Stomach (tissue), 19 donors: ENCODE measurements at places on chromosomes 16 and 17.

DNA sequence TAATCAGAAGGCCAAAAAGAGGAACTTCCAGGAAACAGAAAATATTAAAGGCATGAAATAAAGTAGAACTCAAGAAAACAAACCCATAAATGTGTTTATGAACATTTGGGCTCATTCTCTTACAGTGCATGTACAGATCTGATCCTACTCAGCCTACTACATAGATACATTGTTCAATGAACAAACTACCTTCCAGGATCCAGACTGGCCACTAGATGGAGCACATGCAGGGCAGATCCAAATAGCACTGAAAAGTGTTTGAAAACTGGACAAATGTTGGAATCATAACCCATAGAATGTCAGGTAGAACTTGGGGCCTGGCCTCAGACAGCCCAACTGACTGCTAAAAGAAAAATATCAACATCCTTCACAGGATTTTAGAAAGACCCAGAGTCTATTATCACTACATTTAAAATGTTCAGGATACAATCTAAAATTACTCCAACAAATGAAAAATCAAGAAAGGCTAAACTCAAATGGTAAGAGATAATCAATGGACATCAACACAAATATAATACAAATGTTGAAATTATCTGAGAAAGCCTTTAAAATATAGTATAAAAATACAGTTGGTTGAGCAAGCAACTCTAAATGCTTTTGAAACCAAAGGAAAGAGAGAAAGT, 122.4 kb upstream of the NUDT7 start:
- DNase-seq, result peak; percentile 58

GRCh38 chr17:40558890-40559563, 6.2 kb downstream of the CCR7 start:
- DNase-seq, result peak; percentile 5

DNA sequence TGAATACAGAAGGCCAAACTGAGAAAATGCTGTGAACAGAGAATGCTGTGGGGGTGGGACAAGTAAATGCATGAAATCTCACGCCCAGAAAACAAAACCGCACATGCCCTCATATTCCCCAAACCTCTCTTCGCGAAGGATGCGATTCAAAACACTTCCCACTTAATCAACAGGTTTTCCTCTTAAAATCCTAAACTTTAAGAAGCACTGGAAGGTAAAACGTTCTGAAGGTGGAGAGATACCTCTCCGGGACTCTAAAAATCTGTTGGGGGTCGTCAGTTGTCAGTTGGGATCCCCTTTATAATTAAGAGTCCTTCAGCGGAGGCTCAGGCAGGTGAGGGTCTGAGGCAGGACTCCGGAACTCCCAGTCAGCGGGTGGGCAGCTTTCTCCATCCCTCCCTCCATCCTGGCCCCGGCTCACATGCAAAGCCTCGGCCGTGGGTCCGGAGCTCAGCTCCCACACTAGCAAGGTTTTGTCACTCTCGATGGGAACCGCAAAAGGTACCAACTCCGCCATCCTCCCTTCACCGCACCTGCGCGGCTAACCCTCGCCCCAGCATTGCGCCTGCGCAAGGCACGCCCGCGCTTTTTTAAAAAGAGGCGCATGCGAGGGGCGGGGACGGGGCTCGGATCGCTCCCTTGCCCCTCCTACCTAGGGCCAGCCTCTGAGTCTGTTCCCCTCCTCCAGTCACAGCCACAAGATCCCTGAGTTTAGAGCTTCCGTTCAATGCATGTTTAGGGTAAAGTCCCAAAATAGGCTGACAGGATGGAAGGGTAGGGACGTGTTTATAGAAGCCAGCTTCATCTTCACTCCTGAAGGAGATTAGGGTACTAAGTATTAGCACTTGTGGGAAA, at the start of gene RDM1:
RDM1 (minus strand) TSS at position 563 of the 855 bp plus-strand sequence; CDS start at position 517, 46 bp downstream.
- DNase-seq, result peak; percentile 56

DNA sequence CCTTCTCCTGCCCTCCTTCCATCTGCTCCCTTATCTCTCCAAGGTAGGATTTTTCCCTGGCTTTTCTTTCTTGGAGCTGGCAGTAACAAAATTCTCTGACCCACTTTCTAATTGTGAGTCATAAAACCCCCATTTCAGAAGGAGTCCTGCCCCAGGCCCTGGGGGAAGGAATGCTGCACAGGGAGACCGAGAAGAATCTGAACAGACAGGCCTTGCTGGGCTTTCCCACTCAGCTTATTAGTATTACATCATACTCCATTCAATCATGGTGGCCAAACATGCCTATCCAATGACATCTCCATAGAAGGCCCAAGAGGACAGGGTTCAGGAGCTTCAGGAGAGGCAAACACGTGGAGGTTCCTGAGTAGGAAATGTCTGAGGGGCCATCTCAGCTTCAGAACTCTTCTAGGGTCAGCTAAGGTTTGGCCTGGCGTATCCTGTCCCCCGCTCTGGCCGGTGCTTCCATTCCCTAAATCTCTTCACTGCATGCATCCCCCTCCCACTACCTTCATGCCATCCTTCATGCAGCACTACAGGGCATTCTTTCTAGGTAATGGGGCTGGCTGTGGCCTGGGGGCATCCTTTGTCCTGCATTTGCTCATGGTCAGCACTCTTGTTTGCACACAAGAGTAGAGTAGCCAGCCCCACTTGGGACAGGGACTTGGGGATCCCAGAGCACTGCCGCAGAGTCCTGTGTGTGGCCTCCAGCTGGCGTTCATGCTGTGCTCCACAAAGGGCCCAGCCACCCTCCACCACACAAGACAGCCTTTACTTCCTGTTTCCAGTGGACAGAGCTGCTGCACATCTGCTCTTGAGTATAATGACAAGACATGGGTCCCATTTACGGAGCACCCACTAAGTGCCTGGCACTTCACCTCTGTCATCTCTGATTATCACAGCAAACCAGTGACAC, 8.2 kb downstream of the SLC6A2 start:
- DNase-seq, result no peak

DNA sequence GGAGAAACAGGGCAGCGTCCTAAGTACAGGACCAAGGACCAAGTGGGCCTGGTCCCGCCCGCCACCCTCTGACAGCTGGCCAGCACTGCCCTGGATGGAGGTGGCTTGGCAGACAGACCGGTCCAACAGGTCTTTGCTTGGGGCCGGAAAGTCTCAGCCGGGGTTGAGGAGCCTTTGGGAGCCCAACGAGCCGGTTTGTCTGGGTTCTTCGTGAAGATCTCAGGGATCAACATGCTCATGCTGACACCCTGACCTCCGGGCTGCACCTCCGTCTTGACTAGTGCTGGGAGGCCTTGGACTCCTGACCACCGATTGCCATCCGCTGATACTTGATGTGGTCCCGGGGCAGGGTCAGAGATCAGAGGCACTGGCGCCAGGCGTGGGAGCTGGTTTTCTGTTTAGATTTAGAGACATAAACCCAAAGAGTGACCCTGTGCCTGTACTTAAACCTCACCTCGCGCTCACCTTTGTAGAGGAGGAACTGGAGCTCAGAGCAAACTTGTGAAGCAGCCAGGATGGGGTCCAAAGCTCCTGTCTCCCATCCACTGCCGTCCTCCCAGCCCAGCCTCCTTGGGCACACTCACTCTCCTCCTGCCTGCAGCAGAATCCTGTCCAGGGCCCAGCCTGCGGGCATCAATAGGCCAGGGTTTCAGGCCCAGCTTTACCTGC, 92.1 kb upstream of the GSE1 start:
- DNase-seq, result peak; percentile 97

GRCh38 chr17:10369239-10369638, 3.6 kb downstream of the MYH13 start:
- no peak for DNase-seq

DNA sequence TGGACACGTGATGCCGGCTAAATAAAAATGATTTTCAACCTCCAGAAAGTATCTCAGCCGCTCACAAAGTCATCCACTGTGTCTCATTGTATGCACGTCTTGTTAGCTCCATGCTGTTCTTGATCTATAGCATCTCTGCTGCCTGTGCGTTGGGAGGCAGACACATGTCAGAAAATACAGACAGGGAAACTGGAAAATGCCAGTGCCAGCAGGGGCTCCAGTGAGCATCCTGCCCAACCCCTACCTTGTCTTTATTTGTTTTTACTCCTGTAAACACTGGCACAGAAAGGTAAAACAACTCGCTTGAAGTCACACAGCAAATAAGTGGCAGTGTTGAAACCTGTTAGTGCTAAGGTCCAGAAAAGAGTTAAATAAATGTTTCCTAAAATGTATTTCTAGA, 208.1 kb upstream of the ASIC2 start:
- DNase-seq, result no peak

DNA sequence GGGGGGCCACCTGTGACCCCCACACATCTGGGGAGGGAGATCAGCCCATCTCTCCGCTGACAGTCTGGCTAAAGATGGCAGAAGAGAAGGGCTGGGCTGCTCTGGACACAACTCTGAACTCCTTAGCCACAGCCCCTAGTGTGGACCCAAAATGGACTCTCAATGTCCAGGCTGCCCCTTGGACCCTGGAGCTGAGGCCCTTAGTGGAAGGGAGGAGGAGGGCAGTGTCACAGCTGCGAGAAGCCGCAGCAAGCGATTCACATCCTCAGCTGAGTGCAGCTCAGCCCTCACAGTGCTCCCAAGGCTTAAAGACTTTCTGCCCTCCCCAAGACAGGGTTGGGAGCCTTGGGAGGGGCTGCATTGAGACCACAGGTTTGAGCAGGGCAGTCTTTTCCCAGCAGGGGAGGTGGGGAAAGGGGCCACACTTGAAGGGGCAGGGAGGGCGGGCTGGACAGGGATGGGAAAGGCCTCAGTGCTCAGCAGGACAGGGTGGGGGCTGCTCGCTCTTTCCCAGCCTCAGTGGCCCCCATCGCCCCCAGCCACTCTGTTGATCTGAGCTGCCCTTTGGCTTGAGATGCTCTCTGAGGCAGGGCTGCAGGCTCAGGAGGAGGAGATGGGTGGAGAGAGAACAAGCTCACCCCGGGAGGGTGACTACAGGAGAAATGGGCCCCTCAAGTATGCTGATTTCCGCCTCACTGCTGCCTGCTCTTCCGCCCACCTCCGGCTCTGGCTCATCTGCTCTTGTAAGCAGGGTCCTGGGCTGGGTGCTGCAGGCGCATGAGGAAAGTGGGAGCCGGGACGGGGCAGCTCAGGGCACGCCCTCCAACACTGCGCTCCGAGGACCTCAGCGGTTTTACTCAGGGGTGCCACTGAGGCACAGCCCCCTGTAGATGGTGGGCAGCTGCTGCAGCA, 50.9 kb upstream of the MTSS2 start:
- no peak for DNase-seq

GRCh38 chr17:81867991-81868673, 3.0 kb downstream of the ARHGDIA start:
- no peak for DNase-seq

DNA sequence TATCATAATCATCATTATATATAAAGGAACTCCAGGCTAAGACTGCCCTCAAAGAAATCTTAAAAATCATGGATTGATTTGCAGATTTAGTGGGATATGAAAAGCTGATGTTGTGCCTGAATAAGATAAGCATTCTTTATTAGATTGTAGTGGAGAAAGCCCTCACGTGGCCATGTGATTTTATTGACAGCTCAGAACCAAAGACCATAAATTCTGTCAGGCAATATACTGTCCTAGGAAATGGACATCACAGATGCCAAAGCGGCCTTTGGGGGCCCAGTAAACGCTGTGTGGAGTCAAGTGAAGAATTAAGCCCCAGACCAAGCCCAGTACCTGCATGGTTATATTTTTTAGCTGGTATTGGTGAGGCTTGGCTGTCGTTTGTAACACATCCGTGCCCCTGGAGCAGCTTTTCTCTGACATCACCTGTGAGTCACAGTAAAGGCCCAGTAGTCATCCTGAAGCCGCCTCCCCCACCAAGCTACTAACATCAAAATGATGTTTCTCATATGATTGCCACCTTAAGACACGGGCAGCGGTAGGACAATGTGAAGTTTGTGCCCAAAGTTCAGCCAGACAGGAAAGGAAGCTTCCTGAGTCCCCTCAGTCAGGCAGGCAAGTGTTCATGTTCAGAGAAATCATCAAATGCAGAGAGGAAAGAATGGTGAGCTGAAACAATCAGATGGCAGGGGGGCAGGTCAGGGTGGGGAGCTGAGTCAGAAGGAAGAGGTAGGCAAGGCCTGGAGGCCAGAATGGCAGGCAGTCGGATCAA, 209.4 kb downstream of the IRX3 start:
- DNase-seq, result no peak

- no peak for DNase-seq
These were observed 18.4 kb downstream of the SLC35G3 start for GRCh38 chr17:35175638-35176415.

GRCh38 chr16:5506021-5506420, 408.4 kb upstream of the EEF2KMT start:
- DNase-seq, result no peak

GRCh38 chr17:68544111-68544915, 32.1 kb downstream of the PRKAR1A start:
- DNase-seq, result no peak

DNA sequence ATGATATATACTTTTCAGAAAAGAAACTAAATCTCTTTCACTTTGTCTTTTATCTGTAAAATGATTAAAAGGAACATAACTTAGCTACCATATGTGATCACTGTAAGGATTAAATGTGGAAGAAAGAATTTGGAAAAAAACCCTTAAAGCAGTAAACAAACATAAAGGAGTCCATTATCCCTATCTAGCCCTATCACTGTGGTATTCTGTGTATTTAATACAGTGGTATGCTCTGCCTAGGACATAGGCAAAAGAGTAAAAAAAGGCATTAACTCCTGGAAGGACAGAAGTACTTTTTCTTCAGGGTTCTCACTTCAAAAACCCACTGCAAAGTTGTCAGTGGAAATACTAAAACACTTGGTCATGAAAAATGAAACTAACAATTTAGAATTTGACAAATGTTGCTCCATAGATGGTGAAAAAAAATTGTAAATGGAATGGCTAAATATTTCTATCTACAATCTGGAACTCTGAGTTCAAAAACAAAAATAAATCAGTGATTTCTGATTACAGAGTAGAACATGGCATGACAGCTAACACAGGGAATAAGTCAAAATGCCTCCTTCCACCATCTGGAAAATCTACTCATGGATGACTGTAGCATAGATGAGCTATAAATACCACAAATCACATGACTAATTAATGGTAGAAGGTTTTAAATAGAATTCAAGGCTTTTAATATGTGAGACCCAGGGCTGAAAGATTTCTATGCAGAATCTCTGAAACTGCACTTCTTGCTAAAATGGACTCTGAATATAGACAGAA, 140.1 kb downstream of the ITFG1 start:
- DNase-seq, result no peak

GRCh38 chr17:71142333-71142732, 973.0 kb downstream of the KCNJ2 start:
- DNase-seq, result no peak
